ENCODE measurements at places on chromosomes 3 and 15.

- no peak for DNase-seq
Measured at GRCh38 chr3:47193871-47194859, 30.3 kb upstream of the SETD2 start.

DNA sequence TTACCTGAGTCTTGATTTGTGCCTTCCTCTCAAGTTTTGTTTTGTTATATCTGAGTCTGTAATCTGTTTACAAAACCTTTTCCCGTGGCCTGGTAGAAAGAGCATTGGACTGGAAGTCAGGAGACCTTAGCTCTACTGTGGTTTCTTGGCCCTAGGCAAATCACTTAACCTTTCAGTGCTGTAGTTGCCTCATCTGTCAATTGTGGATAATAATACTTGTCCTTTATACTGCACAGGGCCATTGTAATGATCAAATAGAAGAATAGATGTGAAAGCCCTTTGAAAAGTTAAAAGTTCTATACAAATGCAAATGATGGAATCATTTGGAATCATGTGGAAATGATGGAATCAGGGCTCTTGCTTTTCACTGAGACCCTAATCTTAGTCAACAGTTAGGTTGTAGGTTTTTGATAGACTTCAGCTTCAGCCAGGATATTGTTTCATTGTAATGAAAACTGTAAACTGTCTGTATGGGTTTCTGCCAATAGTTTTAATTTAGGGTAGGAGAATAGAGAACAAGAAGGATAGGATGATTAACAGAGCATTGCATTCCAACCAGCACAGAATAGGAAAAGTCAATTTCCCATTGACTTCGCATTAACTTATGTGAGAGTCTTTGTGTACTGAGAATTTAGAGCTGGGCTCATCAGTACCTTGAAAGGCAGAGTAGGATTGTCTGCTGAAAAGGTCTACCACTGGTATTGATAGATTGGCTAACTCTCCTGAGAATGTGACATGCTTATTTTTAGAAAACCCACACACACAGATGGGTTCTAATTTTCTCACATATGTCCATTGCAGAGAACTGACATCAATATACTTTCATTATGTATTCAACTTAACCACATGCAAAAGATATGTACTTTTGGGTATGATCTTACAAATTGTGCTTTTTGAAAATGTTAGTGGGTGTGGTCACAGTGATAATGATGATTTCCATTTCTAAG is 21.8 kb downstream of the MAP2K5 start:
- no peak for DNase-seq

DNA sequence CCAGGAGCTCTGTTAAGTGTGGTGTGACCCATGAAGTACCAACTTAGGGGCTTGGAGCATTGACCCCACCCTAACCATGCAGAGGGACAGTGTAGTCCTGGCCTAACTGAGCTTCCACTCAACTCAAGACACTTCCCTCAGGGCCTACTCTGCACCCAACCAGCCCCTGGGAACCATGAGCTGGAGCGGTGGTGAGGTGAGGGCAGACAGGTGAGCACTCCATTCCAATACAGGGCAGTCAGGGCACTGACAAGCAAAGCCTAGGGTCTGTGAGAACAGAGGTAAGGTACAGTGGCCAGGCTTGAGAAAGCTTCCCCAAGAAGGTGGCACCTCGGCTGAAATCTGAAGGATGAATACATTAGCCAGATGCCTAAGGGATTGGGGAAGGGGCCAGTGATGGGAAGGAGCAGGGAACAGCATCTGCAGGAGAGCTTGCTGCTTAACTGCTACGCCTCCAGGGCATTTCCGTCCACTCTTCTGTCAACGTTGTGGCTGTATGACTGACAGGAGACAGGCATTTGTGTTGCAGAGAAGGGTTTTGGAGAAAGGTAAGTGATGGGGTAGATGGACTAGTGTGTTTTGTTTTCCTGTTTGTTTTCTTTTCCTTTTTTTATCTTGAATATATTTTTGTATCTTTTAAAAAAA is 243.5 kb upstream of the TRIM42 start:
- no peak for DNase-seq

GRCh38 chr15:67274236-67274635 is 19.6 kb downstream of the IQCH start:
- DNase-seq, result no peak

DNA sequence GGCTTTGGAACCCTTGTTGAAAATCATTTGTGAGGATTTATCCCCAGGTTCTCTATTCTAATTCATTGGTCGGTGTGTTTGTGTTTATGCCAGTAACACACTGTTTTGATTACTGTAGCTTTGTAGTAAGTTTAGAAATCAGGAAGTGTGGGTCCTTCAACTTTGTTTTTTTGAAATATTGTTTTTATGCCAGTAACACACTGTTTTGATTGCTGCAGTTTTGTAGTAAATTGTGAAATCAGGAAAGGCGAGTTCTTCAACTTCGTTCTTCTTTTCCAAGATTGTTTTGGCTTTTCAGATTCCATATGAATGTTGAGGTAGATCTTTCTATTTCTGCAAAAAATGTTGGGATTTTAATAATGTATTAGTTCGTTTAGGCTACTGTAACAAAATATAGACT is 314.6 kb downstream of the RPLP1 start:
- DNase-seq, result no peak

DNA sequence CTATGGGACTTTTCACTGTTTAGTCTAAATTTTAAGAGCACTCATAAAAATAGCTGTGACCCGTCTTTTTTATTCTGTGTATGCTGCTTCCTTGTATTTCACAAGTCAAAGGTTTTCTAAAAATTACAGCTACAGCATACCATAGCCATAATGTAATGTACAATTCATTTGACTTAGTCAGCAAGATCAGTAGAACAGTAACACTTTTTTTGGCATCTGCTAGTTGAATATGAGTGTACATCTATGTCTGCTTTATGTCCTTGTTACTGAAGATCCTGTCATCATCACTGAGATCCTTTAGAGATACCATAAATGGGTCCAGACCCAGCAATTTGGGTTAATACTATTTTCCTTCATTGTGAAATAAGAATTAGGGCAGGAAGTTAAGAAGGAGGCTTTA is 42.2 kb downstream of the CMSS1 start:
- no peak for DNase-seq

GRCh38 chr3:2468816-2469215 is 370.1 kb downstream of the CNTN4 start:
- DNase-seq, result no peak

- no peak for DNase-seq
Measured at GRCh38 chr15:86833595-86833994, 753.9 kb downstream of the AGBL1 start.

DNA sequence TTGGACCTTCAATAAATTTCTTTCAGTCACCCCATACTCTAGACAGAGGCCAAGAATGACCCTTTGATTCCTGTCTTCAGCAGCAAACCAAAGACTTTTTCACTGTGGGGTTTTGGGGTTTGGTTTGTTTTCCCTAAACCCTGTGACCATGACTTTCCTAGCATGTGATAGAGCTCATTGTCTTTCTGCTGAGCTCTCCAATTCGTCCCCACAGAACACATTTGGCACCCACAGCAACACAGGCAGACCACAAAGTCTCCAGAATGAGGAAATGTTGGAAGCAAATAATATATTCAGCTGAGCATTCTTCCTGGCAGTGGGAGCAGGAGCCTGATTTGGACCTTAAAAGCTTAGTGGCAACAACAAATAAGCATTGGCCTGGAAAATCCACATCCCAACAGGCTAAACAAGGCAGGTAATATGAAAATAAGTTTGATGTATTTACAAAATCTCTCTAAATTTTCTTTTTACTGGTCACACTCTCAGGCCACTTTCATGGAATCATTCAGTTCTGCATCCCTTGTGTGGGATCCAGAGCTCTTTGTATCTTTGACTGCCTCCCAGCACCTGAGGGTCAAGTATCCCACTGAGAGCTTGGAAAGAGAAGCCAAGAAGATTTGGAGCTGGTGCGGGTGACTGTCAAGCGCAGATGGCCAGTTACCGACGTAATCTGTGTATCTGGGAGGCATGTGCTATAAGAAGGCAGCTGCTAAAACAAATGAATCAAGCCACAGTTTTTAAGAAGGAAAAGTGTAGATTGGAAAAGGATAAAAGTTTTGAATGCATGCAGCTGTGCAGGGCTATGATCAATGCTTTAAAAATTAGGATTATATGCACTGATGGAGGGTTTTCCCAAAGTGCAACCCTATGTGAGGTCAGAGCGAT is 36.5 kb upstream of the CPB1 start:
- DNase-seq, result no peak

DNA sequence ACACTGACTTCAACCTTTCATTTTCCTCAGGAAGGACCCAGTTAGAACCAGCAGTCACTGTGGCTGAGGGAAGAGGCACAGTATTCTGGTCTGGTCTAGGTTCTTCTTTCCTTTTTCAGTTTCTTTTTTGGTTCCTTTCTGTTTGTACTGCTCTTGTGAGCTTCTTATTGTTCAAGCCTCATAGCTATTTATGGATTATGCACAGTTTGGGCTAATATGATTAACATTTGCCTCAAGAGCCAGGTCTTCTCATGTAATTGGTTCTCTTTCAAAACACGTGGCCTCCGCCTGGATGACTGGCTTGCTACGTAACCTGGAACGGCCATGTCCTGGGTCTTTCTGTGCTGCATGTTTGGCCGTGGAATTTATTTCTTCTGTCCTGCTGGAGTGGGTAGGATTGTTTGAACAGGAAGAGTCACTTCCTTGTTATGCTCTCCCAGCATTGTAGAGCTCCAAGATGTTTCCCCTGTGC is 43.3 kb downstream of the RBMS3 start:
- DNase-seq, result no peak

GRCh38 chr3:16480861-16481545 is 32.5 kb downstream of the RFTN1 start:
- DNase-seq, result no peak

- no peak for DNase-seq
Measured at GRCh38 chr3:37218206-37218605, 43.8 kb upstream of the LRRFIP2 start.

DNA sequence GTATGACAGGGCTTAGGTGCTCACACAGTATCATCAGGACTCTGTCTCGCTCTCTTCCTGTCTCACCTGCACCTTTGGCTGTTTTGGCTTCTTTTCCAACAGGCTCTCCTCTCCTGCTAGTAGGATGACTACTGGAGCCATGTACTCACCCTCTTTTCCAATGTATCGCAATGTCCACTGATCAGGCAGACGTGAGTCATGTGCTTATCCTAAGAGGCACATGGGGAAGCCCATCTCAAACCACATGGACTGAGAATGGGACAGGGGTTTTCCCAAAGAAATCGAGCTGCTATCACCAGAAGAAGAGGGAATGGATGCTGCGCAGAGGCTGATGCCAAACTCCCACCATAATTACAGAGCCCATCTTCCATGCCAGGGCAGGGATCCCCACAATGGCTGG is 180.6 kb downstream of the IL5RA start:
- no peak for DNase-seq

GRCh38 chr3:63015614-63016309 is 140.5 kb upstream of the CADPS start:
- no peak for DNase-seq

DNA sequence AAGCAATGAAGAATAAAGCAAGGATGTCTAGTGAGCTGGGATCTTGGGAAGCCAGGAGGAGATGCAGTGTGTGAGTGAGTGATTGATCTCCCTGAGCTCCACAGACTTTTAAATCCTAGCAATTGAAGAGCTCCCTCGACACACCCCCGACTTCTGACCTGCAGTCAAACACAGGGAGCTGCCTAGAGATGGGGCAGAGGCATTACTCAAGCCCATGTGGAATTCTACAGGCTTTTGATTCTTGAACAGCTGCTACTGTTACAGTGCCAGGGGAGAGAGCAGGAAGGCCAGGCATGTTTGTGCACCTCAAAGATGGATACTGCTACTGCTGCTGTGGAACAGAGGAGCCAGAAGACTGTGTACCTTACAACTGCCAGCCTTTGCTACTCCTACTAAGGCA is 1403.1 kb upstream of the ALCAM start:
- no peak for DNase-seq

DNA sequence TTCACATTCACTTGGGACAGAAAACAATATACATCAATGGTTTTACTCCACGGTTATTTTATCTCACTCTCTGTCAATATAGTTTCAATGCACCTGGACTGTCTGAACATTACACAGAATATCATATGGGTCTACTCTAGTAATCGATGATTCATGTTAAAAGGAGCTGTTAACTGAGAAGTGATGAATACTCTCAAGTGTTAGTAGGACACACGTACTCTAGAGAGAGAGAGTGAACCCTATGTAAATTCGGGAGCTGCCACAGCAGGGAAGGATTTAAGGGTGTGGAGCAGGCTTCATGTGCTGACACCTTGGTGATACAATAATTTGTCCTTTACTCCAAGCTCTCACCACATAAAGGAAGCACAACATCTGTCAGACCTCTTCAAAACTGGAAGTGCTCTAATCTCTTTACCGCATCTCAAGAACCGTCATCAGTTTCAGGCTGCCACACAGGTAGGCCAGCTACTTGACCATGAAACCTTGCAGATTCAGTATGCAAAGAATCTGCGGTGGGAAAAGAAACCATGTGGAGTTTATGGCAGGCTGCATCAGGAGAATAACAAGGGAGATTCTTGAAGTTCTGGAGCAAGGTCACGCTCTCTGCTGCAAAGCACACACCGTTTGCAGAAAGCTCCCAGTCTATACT is 199.2 kb upstream of the TMC3 start:
- no peak for DNase-seq

- DNase-seq, result no peak
Measured at GRCh38 chr3:16837602-16838001, 47.2 kb upstream of the PLCL2 start.

DNA sequence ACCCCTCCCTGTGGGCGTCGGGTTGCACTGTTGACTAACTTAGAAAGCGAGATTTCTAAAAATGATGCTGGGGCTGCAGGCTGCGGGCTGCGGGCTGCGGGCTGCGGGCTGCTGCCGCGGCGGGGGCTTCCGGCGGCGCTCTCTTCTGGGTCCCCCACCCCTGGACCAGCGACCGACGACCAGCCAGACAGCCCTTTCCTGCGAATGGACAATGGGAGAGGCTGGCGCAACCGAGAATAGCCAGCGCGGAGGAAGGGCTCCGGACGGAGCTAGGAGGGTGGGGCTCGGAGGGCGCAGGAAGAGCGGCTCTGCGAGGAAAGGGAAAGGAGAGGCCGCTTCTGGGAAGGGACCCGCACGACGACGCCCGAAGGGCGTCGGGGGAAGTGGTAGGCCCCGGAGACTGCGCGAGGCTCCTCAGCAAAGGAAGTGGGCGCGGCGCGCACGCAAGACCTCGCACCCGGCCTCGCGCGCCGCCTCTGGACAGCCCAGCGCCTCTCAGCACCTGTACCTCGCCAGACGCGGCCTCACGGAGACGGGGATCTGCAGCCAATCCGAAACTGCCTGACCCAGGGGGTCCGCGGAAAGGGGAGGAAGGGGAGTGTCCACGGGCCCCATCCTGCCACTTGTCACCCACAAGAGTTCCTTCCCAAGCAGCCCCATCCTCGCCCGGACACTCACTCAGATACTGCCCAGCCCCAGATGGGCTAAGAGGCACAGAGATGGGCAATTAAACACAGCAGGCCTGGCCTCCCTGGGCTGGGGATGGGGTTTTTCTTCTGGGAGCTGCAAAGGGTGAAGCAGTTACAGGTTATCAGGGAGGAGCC is 70.7 kb downstream of the SLC12A8 start:
- DNase-seq, result peak; percentile 49

Measured in activated CD4-positive, alpha-beta T cell treated with anti-CD3 and anti-CD28 coated beads for 24 hours (primary cell).